ENCODE measurements at places on chromosomes 7 and 10.

DNA sequence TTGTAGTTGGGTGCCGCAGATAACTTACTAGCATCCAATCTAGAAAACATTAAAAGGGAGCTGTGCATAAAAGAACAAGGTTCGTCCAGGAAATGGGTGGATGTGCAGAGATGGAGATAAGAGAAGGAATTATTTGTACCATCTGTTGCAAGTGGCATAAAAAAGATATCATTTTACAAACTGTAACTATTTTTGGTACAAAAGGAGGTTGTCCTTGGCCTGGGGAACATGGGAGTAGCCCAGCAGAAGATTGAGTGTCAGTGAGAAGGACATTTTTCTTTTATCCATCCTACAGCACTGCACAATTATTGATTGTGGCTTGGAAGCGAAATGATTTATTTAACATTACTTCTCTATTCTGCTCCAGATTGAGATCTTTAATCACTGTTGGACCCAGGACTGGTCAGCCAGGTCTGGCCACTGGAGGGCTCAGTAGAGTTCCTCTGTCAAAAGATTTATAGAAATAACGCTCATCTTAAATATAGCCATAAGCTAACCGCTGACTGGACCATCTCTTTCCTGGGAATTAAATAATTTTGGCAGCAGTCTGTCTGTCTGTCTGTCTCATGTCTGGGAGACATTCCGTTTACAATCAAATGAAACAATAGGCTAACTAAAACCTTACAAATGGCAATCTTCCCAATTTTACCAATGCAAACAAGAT, 254.1 kb downstream of the KIAA1217 start:
- no peak for DNase-seq

- no peak for DNase-seq
Measured at GRCh38 chr7:95933618-95934017, 161.3 kb downstream of the DYNC1I1 start.

- no peak for DNase-seq
Measured at GRCh38 chr10:22317076-22317370, 835 bp downstream of the COMMD3 start.

DNA sequence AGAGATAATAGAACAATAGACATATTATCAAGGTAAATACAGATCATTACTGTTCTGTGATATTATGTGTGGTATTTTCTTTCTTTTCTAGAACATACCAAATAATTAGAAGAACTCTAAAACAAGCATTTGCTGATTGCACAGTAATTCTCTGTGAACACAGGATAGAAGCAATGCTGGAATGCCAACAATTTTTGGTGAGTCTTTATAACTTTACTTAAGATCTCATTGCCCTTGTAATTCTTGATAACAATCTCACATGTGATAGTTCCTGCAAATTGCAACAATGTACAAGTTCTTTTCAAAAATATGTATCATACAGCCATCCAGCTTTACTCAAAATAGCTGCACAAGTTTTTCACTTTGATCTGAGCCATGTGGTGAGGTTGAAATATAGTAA, 185.5 kb downstream of the CFTR start:
- no peak for DNase-seq

DNA sequence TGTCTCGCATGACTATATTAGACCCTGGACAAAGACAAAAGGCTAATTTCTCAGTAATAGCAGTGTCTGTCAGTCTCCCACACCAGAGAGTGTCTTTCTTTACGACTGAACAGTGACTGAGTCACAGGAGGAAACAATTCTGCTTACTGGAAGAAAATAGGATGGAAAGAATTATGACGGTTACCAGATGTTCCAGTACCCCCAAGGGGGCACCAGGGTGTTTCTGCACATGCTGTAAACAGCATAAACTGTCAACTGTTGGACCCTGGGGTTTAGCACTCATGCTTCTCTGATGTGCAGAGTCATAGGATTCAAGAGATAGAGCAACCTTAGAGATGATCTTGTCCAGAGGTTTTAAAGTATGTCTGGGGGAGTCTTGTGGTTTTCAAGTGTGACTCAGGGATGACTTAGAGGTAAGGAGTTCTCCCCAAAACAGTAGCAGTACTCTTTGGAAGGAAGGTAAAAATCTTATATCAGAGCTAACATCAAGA, 291.7 kb downstream of the THSD7A start:
- DNase-seq: no peak
